Ecto neural progenitor cell (in vitro differentiated cells): ENCODE measurements at places on chromosomes 7 and 10.
A peak's percentile ranks its signal among the peaks of the same experiment; 100 is the strongest.

DNA sequence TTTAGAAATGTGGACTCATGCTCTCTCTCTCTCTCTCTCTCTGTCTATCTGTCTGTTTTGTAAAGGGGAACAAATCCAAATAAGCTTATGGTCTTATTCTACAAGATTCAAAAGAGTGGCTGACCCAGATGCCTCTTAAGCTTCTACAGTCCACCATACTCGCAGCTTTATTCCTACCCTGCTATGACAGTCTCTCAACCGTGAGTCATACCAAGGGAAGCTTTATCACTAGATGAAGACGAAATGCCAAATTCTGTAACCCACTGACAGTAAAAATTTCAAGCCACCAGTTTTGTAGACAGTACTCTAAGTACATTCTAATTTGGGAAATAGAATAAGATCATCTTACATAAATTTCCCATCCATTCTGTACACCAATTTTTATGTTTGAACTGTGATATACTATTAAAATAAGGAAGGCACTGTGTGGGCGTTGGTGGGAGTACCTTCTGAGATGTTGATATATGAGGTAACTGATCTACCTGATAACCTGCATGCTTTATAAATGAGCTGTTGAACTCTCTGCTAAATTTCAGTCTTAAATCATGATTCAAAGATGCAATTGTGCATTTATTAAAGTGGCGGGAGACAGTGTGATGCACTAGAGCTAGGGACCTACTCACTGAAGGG is 153.2 kb downstream of the KLF6 start:
- no peak for DNase-seq

DNA sequence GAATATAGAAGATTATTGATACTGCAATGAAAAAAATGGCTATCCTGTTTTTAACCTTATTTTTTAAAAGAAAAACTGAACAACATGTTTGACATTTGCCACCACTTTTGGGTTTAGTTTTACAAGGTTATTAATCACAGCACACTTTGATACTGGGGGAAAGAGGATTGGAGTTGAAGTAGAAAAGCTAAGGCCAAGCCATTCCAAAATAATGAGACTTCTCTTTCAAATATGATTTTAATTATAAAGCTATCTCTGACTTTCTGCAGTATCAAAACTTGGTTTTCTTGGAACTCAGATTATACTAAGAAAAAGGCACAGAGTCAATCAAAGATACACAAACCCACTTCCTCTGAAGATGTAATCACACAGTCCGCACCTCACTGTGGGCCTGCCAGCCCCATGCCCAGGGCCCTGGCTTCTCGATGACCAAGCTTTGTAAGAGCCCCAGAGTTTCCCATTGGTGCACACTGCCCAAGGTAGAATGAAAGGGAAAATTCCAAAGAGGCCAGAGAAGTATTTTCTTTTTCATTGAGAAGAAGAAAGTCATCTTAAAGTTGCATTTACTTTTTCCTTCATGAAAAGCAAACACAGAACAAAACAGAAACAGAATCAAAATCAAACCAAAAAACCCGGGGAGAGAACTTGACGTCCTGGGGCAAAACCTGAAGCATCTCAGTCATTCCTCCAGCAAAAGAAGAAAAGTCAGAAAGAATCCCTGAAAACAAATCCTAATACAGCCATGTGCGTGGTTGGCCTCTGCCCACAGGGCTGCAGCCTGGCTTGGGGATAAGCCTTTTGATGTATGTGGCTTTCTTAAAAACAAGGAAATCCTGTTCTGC is 187.7 kb upstream of the KLF6 start:
- DNase-seq = no peak

DNA sequence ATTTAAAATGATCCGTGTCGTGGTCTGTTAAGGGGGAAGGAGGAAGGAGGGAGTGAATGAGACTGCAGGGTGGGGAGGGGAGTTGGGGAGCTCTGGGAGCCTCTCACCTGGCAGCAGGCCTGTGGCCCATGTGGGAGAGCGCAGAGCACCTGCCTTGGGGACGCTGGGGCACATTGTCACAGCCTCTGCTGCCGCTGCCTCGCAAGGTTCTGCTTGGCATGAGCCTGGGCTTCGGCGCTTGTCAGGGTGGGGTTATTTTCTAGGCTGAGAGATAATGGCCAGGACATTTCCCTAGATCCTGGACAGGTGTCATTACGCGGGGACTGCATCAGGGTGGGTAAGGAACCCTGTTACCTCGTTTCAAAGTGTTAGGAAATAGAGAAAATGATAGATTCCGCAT is 2.2 kb upstream of the SUN1 start:
- no peak for DNase-seq

DNA sequence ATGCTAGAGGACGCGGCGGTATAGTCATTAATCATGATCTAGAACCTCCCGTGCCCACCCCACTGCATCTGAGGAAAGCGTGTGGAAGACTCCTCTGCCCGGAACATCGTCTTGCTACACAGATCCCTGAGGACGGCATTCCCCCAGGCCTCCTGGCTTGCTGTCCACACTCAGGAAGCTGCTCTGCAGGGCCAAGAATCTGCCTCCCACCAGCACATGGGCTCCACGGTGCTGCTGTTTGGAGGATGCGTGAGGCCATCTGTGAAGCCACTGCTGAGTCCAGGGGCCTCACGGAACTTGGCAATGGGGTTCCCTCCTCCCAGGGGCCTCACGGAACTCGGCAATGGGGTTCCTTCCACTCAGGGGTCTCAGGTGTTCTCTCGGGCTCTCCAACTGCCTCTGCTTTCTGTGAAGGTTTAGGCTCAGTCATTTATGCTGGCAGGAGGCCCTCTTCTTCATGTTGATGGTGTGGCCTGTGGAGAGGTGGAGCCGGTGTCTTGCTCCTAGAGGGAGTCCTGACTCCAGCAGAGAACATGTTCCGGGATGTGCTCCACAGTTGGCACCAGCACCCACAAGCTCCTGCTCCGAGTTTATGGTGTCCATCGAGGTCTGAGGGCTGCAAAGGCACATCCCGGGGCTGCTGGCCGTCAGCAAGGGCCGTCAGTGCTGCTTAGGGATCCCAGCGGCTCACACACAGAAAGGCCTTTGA is 273.3 kb downstream of the DNAJB6 start:
- DNase-seq = no peak

DNA sequence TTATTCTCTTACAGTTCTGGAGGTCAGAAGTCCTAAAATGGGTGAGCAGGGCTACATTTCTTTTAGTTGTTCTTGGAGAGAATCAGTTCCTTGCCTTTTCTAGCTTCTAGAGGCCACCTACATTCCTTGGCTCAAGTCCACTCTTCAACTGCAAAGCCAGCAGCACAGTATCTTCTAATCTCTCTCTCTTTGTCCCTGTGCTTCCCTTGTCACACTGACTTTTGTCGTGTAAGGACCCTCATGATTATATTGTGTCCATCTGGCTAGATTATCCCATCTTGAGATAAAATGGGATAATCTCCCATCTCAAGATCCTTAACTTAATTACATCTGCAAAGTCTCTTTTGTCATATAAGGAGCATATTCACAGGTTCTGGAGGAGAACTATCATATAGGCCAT is 359.0 kb downstream of the ADRA2A start:
- DNase-seq = no peak

DNA sequence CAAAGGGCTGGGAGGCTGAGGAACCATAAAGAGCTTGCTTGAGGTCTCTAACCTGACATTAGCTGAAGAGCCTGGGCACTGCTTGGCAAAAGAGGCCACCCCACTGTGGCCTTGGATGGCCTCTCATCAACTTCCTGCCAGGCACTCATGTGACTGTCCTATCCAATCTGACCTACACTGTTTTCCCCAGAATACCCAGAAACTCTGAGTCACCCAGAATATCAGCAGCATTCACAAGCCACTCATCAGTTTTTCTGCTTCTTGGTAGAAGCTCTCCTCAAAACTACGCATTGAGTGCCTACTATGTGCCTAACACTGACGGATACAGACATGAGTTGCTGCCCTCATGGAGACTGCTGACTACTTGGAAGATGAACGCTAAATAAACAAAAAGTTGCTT is 4.1 kb upstream of the NT5C2 start:
- DNase-seq = no peak

- peak; percentile 74 for DNase-seq
These were observed 4.6 kb downstream of the FZD8 start for GRCh38 chr10:35637462-35637861.

GRCh38 chr7:16787127-16787526 is 17.7 kb downstream of the AGR2 start:
- DNase-seq = no peak

- peak; percentile 43 for DNase-seq
These were observed 338.1 kb downstream of the DNAJB6 start for GRCh38 chr7:157674715-157675426.

- DNase-seq = no peak
These were observed 11.7 kb downstream of the MAP3K8 start for GRCh38 chr10:30445711-30446110.

- DNase-seq = no peak
These were observed 43.7 kb upstream of the PRKAR1B start for GRCh38 chr7:770741-771166.

DNA sequence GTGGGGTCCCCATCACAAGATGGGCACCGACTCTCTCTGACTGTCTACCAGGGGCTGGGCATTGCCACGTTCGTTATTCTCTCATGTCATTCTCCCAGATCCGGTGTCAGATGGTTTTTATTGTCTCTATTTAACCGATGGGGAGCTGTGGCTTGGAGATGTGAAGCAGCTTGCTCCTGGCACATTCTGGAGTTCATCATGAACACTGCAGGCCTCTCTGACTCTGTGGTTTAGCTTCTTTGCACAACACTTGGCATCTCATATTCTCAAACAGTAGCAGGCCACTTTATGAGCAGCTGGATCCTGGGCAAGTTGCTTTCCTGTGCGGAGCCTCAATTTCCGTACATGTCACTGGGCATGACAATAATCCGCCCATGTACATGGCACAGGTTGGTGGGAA is 119.9 kb downstream of the LRRC18 start:
- DNase-seq = no peak

DNA sequence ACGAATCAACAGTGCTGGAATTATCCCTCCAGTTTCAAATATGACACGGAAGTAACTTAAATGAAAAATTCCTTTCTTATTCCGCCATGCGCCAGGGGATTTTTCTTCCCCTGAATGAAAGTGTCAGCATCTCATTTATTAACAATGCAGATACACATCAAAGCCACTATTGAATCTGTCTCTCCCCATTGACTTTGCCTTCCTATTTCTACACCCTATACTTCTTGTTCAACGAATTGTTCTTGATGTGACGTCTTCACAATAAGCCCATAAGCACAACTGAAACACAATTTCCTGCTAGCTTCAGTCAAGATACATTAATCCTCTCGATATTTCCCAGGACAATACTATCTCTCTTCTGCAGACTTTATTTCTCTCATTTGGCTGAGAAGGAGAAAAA is 253.5 kb downstream of the ADARB2 start:
- no peak for DNase-seq

- DNase-seq = no peak
These were observed 7.4 kb upstream of the TBRG4 start for GRCh38 chr7:45118889-45119331.

GRCh38 chr7:47088329-47089067 is 493.4 kb downstream of the TNS3 start:
- DNase-seq = peak; percentile 74

- DNase-seq = no peak
These were observed 7.4 kb upstream of the ZMYND11 start for GRCh38 chr10:127612-128432.

- no peak for DNase-seq
These were observed 11.0 kb upstream of the PPIF start for GRCh38 chr10:79336276-79336675.

DNA sequence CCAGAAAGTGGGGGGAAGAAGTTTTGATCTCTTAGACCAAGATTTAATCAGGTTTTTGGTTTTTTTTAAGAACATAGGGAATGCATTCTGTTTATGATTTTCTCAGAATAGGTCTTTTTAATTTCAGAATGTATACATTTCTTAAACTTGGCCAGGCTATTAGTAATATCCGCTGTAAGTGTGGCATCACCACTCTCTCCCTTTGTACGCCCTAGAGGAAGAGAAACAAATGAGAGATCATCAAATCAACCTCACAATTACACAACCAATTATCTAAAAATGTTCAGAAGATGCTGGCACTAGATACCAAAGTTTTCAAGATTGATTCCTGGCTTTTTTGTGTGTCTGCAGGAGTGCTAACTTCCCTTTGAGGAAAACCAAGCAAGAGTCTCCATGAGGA is 70.0 kb downstream of the KLF6 start:
- DNase-seq = no peak

DNA sequence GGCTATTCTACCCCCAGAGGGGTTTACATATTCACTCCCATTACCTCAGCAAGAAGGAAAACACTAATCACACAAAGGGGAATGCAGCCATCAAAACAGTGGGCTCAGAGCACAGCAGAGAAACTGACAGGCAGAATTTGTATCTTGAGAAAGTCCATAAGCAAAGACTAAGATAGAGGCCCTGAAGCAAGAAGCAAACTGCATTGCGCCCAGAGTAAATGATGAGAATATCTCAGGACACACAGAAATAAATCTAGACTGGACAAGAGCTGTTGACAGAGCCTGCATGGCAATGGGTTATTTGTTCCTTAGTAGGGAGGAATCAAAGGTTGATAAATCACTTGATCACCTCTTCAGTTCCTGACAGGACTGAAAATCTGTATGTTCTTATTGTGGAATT is 440.7 kb upstream of the CELF2 start:
- DNase-seq = no peak

DNA sequence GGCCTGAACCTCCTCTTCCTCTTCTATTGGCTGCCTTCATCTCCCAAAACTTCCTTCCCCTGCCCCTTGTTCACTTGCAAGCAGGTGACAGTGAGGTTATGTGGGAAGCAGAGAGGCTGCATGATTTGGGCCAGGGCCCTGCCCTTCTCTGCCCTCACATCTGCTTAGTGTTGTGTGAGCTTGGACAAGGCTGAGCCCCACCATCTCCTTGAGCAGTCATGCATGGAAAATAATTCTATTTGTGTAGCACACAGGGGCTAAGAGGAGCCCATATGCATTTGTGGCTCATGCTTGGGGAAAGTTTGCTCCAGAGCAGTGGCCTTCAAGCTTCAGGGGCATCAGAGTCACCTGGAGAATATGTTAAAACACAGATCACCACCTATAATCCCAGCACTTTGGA is 26.8 kb upstream of the AQP1 start:
- no peak for DNase-seq

DNA sequence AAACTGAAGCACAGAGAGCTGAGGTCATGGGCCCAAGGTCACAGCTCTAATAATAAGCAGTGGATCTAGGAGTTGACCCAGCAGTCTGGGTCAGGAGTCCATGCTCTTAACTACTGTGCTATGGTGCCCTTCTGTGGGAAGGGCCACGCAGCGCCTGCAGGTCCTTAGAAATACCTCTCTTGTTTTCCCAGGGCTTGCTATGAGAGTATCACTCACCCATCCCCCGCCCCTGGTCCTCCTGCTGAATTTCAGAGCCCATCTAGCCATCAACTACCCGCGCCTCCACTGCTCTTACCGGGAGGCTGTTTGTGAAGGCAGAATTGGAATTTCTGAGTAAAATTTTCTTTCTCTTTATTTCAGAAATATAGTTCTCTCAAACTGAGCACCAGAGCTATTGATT is 27.3 kb upstream of the CRHR2 start:
- DNase-seq = no peak

GRCh38 chr10:121695731-121696464 is 97.7 kb upstream of the FGFR2 start:
- no peak for DNase-seq
